NCI-H748 treated with DMSO at 0.1 percent for 48 hours (cell line): ENCODE measurements at places on chromosomes 2 and 18.

DNA sequence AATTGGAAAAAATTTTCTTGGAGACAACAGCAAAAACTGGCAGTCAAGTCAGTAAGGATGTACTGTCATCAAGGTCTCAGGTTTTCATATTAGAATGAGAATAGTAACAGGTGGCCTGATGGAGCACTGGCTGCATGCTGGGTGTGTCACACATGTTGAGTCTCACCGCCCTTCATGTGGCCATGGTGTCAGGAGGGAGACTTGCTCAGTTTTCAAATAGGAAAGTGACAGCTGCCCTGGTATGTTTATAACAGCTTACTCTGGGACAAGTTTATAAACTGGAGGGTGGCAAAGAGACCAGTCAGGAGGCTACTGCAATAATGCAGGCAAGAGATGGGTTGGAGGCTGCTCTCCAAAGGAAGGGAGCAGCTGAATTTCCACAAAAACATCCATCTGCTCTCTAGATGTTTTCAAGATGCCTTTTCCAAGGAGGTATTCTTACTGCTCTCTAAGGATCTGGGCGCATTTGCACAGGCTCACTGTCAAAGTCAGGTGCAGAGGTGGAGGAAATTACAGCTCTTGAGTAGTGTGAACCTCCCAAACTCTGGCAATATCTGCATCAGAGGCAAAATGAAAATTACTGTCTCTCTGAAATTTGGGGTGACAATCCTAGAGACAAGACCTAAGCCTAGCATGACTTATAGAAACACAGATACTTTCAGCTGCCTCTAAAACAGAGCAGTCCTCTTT lies 321.9 kb upstream of the RAB12 start:
- no peak for DNase-seq

DNA sequence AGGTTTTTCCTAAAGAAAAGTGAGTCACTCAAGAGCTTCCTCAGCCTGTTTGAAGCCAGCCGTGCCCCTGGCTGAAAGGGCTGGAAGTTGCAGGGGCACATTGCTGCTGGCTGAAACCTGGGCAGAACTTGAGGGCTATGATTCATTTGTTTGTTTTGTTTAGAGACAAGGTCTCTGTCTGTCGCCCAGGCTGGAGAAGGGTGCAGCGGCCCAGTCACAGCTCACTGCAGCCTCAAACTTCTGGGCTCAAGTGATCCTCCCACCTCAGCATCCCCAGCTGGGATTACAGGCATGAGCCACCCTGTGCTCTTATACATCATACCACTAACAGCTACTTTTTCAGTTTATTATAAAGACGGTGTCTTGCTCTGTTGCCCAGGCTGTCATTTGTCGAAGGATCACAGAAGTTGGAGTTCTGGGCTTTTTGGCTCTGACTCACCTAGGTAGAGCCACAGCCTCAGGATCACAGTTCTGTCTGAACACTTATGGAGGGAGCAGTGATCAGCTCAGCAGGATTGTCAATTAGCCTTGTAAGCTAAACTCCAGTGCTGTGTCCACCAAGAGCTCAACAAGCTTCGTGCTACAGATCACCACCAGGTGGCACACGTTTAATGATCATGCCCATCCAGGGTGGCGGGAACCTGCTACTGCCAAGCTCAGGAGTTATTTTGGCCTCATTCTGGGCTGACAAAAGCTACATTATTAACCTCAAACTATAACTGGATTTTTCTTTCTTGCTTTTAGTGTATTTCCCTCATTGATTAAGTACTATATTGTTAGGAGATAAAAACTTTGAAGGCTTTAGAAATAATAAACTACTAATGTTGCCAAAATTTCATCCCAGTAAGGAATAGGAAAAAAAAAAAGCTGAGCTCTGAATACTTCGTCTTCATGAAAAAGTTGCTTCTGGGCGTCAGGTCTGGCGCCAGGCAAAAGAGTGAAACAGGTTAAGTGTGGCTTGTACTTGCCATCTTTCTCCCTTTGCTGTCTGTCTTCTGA lies 57.9 kb downstream of the ARHGEF33 start:
- DNase-seq, result peak; percentile 41

DNA sequence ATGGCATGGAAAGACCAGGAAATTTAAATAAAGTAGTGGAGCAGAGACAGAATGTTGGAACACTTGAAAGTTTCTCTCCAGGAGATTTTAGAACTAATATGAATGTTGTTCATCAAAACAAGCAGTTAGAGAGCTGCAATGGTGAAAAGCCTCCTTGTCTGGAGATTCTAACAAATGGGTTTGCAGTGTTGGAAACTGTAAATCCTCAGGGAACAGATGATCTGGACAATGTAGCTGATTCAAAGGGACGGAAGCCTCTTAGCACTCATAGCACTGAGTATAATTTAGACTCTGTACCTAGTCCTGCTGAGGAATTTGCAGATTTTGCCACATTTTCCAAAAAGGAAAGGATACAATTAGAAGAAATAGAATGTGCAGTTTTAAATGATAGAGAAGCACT lies 27.7 kb downstream of the AFTPH start:
- no peak for DNase-seq

DNA sequence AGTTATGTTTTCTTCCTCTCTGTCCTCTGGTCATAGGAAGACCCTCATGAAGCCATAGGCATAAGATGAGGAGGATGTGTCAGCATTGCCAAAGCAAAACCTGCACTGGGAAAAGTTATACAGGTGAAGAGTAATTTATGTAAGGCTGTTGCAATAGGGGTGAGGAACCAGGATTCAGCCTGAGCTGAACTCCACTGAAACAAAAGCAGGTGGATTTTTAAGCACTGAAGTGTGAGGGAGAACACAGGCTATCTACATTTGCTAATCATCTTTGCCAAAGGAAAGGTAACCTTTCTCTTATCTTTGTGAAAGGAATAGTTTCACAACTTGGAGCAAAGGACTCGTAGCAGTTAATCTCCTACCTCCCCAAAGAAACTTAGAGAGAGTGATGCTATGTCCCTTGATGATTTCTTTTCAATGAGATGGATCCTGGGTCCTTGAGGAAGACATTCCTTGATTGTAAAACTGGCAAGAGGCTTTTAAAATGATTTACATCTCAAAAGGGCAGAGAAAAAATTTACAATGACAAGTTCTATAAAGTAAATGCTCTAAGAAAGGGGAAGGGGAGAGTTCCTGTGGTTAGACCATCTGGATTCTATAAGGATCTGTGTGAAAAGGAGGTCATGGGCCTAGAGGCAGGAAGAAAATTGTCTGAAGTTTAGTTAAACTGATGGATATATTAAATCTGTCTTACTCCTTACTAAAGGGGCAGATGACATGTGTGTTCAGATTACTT lies 385.4 kb upstream of the CDH7 start:
- DNase-seq, result no peak

- no peak for DNase-seq
These were observed 3.5 kb upstream of the TRAPPC8 start for GRCh38 chr18:31946305-31947046.

DNA sequence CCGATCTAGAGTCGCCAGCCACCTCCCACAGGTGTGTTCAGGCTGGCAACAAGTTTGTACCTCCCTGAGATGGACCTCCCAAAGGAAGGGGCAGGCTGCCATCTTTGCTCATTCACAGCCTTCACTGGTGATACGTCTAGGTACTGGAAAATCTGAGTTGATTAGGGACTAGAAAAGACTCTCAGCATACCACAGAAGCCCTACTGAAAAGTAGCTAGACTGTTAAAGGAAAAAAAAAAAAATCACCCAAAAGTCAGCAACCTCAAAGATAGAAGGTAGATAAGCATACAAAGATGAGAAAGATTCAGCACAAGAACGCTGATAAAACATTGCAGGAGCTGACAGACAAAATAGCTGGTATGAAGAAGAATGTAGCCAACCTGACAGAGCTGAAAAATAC lies 128.6 kb upstream of the WDR75 start:
- no peak for DNase-seq

DNA sequence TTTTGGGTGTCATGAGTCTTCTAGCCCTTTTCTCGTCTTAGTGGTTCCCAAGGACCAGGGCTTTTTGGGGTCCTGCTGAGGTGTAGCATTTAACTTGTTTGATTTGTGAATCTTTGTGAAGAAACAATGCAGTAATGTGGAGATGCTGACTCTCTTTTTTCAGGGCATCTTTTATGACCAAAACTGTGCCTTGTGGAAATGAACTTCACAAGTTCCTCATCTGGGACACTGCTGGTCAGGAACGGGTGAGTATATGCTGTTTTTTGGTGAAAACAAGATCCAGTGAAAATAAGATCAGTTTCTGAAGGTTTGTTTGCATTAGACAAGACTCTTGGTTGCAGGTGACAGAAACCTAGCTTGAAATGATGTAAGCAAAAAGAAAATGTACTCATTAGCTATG lies 83.9 kb downstream of the RAB31 start:
- no peak for DNase-seq

DNA sequence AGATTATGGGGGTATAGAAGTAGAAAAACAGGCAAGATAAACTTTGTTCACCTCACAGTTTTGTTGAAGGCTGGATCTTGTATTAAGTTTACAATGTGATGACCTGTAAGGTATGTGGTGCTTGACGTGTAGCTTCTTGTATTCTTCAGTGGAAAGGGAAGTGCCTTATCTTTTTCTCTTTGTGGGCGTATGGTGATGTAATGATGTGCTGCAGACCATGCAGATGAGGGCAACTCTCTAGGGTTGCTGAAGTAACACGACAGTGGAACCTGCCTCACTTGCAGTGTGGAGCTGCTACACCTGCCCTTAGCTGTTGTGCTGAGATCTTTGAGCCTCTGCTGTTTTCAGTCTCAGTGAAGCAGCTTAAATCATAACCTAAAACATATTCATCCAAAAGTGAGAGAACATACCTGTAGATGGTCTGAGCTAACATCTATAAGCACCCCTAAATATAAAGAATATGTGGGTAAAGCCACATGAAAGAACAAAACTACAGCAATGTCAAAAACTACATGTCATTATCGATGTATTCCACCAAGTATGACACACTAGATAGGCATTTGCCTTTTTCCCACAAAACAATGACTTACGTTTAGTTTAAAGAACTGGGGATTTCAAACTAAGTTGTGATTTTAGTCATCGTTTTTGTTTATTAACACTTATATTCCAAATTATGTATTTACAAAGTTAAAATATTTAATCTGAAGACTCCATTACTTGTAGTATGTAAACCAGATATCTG lies 1144.1 kb downstream of the CNTNAP5 start:
- DNase-seq, result no peak

DNA sequence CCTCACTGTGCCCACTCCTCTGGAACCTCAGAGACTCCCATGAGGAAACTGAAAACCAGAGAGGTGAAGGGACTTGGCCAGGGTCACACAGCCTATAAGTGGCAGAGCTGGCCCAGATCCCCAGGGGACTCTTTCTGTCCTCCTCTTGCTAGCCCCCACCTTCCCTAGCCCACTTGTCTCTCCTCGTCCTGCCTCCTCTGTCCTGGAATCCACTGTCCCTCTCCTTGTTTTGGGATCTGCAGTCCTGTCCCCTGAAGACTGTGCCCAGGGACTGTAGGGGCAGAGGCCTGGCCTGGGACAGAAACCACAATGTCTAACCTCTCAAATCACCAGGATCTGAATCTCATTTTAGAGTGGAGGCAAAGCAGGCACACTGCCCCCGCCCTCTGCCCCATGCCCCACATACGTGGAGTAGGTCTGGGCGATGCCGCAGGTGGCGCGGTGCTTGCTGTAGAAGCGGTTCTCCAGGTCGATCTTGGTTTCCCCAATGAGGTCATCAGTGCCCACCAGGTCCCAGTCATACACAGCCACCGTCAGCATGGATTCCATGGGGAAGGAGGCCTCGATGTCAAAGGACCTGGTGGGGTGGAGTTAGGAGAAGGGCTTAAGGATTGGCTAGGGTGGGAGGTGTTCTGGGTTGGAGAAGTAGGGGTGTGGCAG lies 12.5 kb downstream of the OTOF start:
- no peak for DNase-seq

DNA sequence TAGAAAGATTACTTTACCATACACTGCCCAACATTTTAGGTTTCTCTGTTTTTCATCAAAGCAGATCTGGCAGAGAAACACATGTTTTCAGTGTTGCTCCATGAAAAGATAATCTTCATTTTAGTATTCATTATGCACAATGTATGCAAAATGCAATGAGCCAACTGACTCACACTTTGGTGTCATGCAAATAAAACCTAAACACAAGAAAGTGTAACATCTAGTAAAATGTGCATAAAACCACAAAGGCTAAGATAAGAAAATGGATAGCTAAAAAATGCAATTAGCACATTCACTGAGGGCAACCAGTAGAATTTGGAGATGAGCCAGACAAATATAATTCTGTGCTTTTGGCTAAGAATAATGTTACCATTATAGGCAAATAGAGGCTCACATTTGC lies 203.5 kb upstream of the UBE2E3 start:
- DNase-seq, result no peak

DNA sequence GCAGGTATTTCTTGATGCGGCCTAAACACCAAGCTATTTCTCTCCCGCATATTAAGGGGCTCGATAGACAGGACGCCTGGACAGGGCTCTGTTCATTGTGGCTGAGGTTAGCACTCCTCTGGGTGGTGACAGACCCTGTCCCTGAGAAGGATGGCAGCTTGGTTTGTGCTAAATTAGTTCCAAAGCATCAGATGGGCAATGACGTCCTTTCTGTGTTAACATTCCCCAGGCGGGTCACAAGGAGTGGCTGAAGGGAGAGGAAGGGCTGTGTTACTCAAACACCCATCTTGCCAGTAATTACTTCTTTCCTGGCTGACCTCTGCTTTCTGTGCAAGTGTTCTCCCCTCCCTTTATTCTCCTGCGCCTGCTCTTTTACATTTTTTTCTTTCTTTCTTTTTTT lies 75.0 kb downstream of the TMEM247 start:
- no peak for DNase-seq

- DNase-seq, result no peak
These were observed 47.1 kb upstream of the ZFP36L2 start for GRCh38 chr2:43273529-43273928.

DNA sequence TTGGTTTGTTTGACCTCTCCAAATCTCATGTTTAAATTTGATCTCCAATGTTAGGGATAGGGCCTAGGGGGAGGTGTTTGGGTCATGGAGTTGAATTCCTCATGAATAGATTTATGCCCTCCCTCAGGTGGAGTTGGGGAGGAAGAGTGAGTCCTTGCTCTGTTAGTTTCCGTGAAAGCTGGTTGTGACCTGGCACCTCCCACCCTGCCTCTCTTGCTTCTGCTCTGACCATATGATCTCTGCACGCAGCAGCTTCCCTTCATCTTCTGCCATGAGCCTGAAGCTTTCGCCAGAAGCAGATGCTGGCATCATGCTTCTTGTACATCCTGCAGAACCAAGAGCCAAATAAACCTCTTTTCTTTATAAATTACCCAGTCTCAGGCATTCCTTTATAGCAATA lies 231.6 kb upstream of the ERBB4 start:
- DNase-seq, result no peak

DNA sequence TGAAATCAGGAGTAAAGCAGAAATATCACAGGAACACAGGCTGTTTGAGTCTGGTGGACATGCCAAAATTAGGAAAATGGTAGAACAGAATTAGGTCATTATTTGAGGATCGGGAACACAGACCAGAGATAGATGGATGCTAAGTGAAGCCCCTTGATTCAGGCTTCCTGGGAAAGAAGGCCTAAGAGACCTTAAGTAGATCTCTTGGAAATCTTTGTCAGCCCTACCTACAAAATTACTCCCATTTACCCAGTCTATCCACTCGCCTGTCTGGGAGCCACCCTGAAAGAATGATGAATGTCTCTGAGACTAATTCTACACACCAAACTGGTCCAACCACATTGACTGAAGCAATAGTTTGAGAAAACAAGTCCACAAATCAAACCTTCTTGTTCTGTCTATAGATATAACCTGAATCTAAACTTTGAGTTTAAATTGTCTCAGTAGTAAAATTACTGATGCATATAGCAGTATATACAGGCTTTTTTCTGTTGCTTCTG lies 36.6 kb upstream of the TANK start:
- DNase-seq, result no peak

GRCh38 chr18:70461323-70462077 lies 172.7 kb downstream of the SOCS6 start:
- no peak for DNase-seq
